ENCODE measurements at places on chromosomes 5 and 9. TPM values are rescaled to one million over a fixed set of nuclear protein-coding genes. Genes with fewer than 3 reads are reported as not detected.

Gene DOK3
- total RNA-seq = 0.52 TPM

Gene IPO11
- total RNA-seq = 55.4 TPM

Gene SLC27A6
- total RNA-seq = not detected

Gene FAXDC2
- total RNA-seq = not detected

Gene C9orf152
- total RNA-seq = not detected

Gene SH3RF2
- total RNA-seq = not detected

Gene SPAG8
- total RNA-seq = 1.1 TPM

Gene SLC24A2
- not detected for total RNA-seq

Gene SLC45A2
- total RNA-seq = not detected

Gene NDUFB6
- total RNA-seq = 77.1 TPM

Gene MSMP
- not detected for total RNA-seq

Gene TYRP1
- not detected for total RNA-seq

Gene PDCD1LG2
- total RNA-seq = 0.83 TPM

Gene SV2C
- 0.02 TPM for total RNA-seq

Gene C9orf153
- total RNA-seq = 0.39 TPM

Gene IFNA4
- total RNA-seq = not detected

Gene SPARC
- total RNA-seq = not detected

Gene GAPT
- total RNA-seq = not detected

Gene OR1Q1
- not detected for total RNA-seq

Gene SMIM33
- 1.5 TPM for total RNA-seq

Gene TAF11L10
- not detected for total RNA-seq

Gene ARHGEF39
- 28.1 TPM for total RNA-seq

Gene NR5A1
- total RNA-seq = not detected

Gene TNC
- 1.2 TPM for total RNA-seq

Gene C7
- not detected for total RNA-seq

Gene CCL19
- total RNA-seq = not detected

Gene IL3
- 23.3 TPM for total RNA-seq

Gene GRM6
- total RNA-seq = not detected

Gene HSD17B3
- not detected for total RNA-seq

Gene SPATA31E1
- total RNA-seq = not detected

Gene C9
- not detected for total RNA-seq

Gene SOHLH1
- not detected for total RNA-seq

Gene CCNO
- not detected for total RNA-seq

Gene SLC6A19
- not detected for total RNA-seq

Gene FKTN
- total RNA-seq = 15.8 TPM

Gene TMEM8B
- 5.9 TPM for total RNA-seq

Gene MYMK
- not detected for total RNA-seq

Gene LHX6
- total RNA-seq = not detected

Gene ARSI
- not detected for total RNA-seq

Gene PPIP5K2
- total RNA-seq = 44.4 TPM

Gene CDKN2B-AS1
- total RNA-seq = 0.87 TPM

Gene CCDC183
- 0.36 TPM for total RNA-seq

Gene SGCD
- total RNA-seq = not detected

Gene PCDHGB7
- 0.07 TPM for total RNA-seq

Gene PLPP6
- 4.4 TPM for total RNA-seq

Gene POLE3
- 45.0 TPM for total RNA-seq

Gene CAMLG
- total RNA-seq = 40.3 TPM

Measured in activated CD4-positive, alpha-beta memory T cell treated with anti-CD3 and anti-CD28 coated beads for 36 hours (primary cell).